NCI-H2081 (cell line): ENCODE measurements at places on chromosomes 11 and 22.
A peak's percentile ranks its signal among the peaks of the same experiment; 100 is the strongest.

DNA sequence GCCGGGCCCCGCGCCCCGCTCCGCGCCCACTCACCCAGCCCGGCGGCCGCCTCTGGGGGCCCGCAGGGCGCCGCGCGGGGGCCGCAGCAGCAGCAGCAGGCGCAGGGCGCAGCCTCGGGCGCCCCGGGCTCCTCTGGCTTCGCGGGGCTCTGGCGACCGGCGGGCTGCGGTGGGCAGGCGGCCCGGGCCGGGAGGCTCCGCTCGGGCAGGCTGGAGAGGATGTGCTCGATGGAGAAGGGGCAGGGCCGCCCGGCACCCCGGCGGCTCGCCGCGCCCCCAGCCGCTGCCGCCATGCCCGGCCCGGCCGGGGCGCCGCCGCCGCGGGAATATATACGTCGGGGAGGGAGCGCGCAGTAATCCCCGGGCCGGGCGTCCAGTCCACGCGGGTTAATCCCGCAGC is at the start of gene GSC2:
Gene GSC2, minus strand, starts transcription at position 302 of the 400 bp plus-strand sequence. Its CDS starts 9 bp downstream, at position 293.
- no peak for DNase-seq

- no peak for DNase-seq
Measured at GRCh38 chr11:57335023-57335342, 709 bp downstream of the SSRP1 start.

GRCh38 chr11:126484266-126484665 is 128.8 kb downstream of the ST3GAL4 start:
- DNase-seq = no peak

DNA sequence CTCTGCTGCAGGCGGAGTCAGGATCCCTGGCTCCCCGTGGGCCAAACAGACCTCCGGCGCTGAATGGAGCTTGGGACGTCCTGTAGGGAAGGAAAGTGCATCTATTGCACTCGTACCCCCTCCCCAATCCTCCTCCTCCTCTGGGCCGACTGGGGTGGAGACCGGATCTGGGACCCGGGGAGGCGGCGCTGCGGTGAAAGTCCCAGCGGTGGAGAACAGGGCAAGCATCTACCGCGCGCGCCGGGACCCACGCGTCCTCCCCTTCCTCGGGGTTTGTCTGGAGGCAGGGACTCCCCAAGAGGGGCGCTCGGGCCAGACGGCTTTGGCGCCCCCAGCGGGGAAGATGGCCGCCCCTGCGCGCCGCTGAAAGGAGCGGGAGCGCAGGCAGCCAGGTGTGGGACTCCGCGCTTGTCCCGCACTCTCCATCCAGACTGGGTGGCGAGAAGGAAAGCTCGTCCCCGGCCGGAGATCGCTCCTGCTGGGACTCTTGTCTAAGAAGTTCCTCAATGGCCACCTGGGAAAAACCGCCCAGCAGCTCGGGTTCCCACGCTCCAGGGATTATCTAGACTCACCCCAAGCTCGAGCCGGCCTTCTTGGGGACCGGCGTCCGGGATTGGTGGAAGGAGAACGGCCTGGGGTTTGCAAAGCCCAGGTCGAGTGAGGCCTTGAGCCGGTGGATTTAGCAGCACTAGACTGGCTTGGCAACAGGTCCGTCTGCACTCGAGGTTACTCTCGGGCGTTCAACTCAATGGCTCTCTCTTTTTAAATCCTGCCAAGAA is 718 bp downstream of the FADS2 start:
- peak; percentile 52 for DNase-seq

DNA sequence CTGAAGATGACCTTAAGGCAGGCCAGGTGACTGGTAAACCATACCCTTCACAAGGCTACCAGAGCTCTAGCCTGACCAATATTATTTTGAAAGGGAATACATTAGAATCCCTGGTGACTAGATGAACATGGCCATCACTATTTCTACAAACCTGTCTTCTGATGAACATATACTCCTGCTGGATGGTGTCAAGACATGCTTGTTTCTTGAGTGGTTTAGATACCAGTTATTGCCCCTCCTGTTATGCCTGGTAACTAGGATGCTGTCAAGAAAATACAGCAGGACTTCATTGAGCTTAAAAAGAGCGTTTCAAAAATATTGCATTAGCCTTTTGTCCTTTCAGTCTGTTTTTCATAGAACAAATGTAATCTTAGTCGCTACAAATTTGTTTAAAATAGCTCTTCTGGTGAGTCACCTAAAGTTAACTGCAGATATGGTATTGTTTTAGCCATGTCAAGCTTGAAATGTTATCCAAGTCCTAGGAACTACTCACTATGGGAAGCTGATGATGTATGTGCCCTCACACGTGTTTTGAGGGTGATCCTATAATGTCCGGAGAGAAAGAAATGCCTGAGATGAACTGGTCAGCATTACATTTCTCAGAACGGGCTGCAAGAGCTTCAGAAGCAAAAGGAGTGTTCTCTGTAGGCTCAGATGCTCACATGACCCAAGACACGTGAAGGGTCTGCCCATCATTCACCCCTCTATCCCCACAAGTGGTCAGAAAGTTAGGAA is 20.6 kb downstream of the ADM start:
- no peak for DNase-seq

DNA sequence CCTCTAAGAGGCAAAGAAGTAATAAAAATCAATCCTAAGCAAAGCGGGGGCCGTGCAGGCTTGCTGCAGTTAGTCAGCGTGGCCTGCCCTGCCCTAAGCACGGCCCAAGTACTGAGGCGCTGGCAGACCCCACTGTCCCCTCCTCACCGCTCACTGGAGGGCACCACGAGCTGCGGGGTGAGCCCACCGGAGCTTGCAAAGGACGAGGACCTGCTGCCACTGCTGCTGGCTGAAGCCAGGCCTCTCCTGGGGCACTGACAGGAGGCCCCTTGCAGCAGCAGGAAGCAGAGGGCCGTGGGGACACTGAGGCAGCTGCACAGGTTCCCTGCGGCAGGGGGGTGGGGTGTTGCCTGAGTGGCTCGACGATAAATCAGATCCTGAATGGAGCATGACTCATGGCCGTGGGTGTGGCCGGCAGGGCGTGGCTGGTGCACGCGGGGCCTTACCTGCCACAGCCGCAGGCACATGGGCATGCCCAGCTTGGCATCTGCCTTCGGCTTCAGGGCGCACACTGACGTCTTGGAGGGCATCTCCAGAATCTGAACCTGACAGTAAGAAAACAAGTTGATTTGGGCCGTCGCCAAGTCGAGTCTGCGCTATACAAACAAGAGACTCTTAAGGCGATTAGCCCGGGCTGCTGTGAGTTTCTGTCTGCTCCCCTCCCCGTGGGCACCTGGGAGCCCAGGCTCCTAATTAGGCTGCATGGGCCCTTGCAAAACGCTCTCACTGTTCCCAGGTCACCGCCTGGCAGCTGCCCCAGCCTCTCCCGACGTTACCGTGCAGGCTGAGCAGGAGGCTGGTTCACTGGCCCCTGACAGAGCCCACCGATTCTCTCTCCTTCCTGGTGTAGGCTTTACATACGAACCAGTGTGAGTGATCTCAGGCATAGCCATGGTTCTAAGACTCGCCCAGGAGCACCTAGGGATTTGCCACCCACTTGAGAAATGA is 45.9 kb downstream of the TBX1 start:
- no peak for DNase-seq

DNA sequence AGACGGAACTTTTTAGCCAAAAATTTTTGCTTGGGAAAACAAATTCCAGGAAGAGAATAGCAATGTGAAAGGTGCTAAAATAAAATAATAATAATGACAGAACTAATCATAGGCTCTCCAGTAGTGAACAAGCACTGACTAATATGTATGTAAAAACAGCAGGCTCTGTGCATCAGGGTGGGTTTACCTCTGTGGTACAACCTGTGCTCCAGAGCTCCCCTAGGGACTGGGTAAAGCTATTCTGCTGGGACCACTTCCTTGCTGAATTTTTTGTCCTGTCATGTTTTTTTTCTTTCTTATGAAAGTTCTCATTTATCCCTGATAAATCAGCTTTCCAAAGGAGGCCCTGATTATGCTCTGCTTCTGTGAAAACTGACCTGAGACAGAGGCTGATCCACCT is 18.8 kb downstream of the LUZP2 start:
- DNase-seq = no peak

DNA sequence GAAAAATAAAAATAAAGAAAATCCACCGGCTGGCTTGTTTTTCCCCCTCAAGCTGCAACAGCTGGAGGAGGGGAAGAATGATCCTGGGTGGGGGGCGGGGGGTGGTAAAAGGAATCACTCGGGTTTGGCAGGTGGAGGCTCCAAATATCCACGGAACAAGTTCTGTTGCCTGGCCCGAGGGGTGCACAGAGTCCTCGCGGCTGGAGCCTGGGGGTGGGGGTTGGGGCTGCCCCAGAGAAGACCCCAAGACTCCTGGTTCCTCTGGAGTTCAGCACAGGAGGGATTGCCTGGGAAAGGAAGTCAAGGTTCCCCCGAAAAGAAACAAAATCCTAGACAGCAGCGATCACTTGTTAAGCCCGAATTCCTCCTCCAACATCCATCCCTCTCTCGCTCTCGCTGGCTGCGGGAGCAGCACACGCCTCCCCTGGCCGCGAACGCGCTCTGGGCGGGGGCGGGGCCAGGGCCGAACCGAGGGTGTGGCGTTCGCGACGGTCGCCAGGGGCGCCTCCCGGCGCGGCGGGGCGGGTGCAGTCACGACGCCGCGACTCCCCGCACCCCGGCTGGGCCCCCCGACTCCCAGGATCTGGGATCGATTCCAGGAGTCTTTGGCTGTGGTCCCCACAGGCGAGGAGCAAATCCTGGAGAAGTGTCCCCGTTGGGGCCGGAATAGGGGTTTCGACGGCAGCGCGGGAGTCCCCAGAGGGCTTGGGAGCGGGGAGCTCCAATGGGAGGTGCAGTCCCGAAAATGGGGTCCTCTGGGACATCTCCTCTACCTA is at the start of gene KCNA4:
Gene KCNA4, minus strand, starts transcription at position 443 of the 776 bp plus-strand sequence. CDS start 4,352 bp downstream, outside the sequence.
- peak; percentile 60 for DNase-seq

DNA sequence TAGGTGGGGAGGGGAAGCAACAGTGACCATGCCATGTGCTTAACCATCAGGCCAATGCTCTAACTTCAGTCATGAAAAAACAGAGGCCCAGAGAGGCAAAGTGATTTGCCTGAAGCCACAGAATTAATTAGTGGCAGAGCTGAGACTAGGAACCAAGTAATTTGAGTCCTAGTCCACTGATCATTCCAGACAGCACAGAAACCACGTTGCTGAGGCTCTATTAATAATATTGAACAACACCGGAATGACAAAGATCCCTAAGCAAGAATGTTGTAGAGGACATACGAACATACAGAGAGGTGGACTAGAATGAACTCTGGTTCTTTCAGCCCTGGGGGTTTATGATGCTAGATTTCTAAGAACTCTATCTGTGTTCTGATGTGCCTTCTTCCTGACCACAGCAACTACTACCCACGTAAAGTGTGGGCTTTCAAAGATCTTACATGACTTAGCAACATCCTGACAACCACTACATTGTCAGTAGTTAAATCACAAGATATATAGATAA is 92.3 kb downstream of the GAB2 start:
- no peak for DNase-seq

- DNase-seq = no peak
Measured at GRCh38 chr11:75907906-75908527, 93.0 kb downstream of the UVRAG start.

DNA sequence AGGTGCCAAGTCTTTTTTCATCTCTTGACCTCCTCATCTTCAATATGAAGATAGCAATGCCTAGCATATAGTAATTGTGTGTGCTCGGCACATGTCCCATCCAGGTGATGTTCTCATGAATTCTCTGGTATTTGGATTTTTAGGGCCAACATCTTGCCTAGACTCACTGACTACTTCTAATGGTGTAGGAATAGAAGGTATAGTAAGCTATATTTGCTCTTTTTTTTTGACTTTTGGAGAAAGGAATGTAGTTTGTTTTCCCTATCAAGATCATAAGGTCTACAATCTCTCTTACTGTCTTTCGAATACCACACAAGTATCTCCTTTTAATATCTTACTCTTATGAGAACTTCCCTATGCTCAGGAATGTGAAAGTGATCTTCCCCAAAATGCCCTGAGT is 3.2 kb downstream of the HBD start:
- DNase-seq = no peak

GRCh38 chr22:31504282-31504681 is 7.9 kb downstream of the SFI1 start:
- DNase-seq = no peak

DNA sequence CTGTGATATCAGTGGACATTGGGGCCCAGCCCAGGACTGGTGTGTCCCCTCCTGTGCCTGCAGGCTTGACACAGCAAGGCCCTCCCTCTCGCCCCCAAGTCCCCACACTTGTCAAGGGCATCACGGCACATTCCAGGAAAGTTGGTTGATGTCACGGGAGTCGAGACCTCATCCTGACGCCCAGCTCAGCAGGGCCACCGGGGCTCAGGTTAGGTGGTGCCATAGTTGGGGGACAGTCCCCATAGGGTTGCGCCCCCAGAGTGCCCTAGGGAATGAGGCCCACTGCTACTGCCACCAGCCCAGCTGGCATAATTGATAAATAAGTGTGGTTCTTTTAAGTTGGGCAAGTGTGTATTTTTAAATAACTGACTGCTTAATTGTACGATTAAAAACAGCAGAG is 28.3 kb upstream of the GRAMD4 start:
- no peak for DNase-seq

DNA sequence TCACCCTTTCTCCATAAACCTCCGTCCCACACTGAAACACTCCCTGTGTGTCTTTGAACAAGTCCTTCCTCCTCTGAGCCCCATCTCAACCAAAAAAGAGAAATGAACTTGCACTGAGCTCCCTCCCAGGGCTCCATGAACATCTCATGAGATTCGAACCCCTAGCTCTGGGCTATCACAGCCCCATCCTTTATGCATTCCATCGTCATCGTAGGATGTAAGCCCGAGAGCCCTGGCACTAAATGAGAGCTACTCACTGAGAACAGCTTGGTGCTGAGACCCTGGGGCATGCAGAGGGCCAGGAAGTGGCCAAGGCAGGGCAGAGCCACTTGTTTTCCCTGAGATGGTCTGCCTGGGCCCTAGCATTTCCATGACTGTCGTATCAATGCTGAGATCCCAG is 12.9 kb upstream of the SLC43A3 start:
- no peak for DNase-seq

GRCh38 chr22:43926349-43926710 is 2.7 kb downstream of the PNPLA3 start:
- DNase-seq = no peak

GRCh38 chr22:49063545-49063890 is 764.2 kb downstream of the BRD1 start:
- no peak for DNase-seq

DNA sequence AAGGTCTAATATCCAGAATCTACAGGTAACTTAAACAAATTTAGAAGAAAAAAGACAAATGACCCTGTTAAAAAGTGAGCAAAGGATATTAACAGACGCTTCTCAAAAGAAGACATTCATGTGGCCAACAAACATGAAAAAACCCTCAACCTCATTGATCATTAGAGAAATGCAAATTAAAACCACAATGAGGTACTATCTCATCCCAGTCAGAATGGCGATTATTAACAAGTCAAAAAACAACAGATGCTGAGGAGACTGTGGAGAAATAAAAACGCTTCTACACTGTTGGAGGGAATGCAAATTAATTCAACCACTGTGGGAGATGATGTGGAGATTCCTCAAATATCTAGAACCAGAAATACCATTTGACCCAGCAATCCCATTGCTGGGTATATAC is 67.2 kb downstream of the SLC17A6 start:
- DNase-seq = no peak

- no peak for DNase-seq
Measured at GRCh38 chr11:5115339-5115738, 22.8 kb downstream of the OR52A5 start.
